ENCODE measurements at places on chromosomes 4 and X. TPM values are rescaled to one million over a fixed set of nuclear protein-coding genes. Genes with fewer than 3 reads are reported as not detected.
A peak's percentile ranks its signal among the peaks of the same experiment; 100 is the strongest.

MAGEB17 gene
- not detected for total RNA-seq

GRCh38 chr4:140343303-140343702 lies 30.1 kb upstream of the SCOC start:
- H3K4me1 ChIP-seq, result peaks cover 7% of the 10 kb centered on the region
- DNase-seq, result peak; percentile 77
- no peak overlapping the region for H3K4me3 ChIP-seq

GRK4 gene
- total RNA-seq, result 7.1 TPM

DNA sequence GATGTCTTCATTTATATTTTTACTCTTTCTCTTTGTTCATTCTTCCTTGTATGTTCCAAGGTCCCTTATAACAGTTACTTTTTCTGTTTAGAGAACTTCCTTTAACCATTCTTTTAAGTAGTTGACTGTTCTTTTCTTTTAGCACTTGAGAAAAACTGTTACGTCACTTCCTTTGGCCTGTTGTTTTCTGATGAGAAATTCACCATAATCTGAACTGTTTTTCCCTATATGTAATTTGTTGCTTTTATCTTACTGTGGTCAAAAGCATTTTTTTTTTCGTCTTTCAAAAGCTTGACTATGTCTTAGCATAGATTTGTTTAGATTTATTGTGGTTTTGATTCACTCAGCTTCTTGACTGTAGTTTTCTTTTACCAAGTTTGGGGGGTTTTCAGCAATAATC lies 1660.3 kb upstream of the PCDH10 start:
- no peaks in the 10 kb centered on the region for H3K27me3 ChIP-seq
- no peaks in the 10 kb centered on the region for H3K4me1 ChIP-seq
- no peak overlapping the region for H3K4me3 ChIP-seq

GRCh38 chr4:68184923-68185322 lies 55.3 kb upstream of the TMPRSS11F start:
- no peak for DNase-seq
- H3K27me3 ChIP-seq, result no peaks in the 10 kb centered on the region
- H3K4me3 ChIP-seq, result no peak overlapping the region
- no peaks in the 10 kb centered on the region for H3K4me1 ChIP-seq
- no peaks in the 10 kb centered on the region for H3K36me3 ChIP-seq

DNA sequence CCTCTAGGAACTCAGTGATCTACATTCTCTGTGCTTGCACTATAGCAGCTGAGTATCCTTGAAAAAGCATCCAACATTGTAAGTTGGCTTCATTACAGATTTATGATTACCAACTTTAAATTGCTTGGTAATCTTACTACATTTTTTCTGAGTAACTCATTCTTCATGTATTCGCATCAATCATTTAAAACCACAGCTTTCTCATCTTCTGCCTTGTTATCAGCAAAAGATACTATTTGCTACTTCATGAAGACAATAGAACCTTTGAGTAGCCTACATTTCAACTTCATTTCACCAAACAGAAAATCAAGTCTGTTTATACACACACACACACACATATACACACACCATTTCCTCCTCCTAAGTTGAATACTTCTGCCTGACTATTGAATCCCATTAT lies 6.2 kb upstream of the DCAF8L2 start:
- no peak overlapping the region for H3K27ac ChIP-seq
- no peak overlapping the region for H3K4me3 ChIP-seq
- DNase-seq, result no peak
- no peaks in the 10 kb centered on the region for H3K27me3 ChIP-seq

CRMP1 gene
- 6.2 TPM for total RNA-seq

DNA sequence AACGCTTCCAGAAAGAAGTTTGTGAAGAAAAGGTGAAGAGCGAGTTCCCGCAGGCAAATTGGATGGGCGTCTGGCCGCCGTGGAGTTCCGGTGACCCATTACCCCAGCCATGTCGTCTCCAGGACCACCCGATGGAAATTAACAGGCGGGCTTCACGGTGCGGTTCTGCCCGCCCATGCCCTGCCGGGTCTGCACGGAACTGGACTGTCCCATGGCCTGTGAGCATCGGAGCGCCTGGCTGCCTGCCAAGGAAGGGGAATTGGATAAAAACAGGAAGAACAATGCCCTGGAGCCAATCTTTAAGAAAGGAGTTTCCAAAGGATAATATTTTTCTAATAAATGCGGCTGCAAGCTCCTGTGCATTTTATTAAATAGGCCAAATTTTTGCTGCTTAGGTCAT lies 319.8 kb upstream of the SLC7A11 start:
- H3K4me3 ChIP-seq, result no peak overlapping the region
- H3K27me3 ChIP-seq, result no peaks in the 10 kb centered on the region
- no peaks in the 10 kb centered on the region for H3K36me3 ChIP-seq
- DNase-seq, result no peak
- H3K4me1 ChIP-seq, result no peaks in the 10 kb centered on the region

GRCh38 chrX:10008483-10009056 lies 41.4 kb downstream of the CLDN34 start:
- peaks cover 22% of the 10 kb centered on the region for H3K4me1 ChIP-seq
- DNase-seq, result no peak
- no peak overlapping the region for H3K27ac ChIP-seq
- H3K36me3 ChIP-seq, result no peaks in the 10 kb centered on the region
- no peak overlapping the region for H3K4me3 ChIP-seq

GRCh38 chrX:88982933-88983332 lies 235.9 kb downstream of the CPXCR1 start:
- DNase-seq, result no peak
- no peaks in the 10 kb centered on the region for H3K27me3 ChIP-seq
- H3K4me1 ChIP-seq, result no peaks in the 10 kb centered on the region
- no peak overlapping the region for H3K4me3 ChIP-seq
- H3K27ac ChIP-seq, result no peak overlapping the region

- H3K36me3 ChIP-seq, result no peaks in the 10 kb centered on the region
- no peak overlapping the region for H3K27ac ChIP-seq
- H3K4me3 ChIP-seq, result no peak overlapping the region
- DNase-seq, result no peak
- H3K27me3 ChIP-seq, result no peaks in the 10 kb centered on the region
These were observed 193.8 kb downstream of the ADAMTS3 start for GRCh38 chr4:72375073-72375736.

DNA sequence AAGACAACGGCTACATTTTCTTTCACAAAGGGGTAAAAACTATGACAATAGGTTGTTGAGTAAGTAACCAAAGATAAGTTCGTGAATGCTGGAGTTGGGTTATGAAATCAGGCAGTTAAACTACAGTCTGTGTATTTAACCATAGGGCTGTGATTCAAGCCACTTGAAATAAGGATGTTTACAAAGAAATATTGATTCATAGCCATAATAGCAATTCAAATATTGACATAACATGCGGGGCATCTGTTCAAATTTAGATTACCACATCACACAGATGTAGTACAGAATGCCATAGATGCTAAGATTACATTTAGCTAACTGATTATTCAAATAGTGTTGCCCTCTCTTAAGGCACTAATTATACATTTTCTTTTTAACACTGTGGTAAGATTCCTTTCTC lies 364.1 kb downstream of the FSTL5 start:
- H3K4me3 ChIP-seq, result no peak overlapping the region
- H3K27ac ChIP-seq, result no peak overlapping the region
- DNase-seq, result no peak
- H3K27me3 ChIP-seq, result no peaks in the 10 kb centered on the region

SPIN2A gene
- 0.74 TPM for total RNA-seq

- no peak for DNase-seq
- H3K27me3 ChIP-seq, result no peaks in the 10 kb centered on the region
- H3K27ac ChIP-seq, result no peak overlapping the region
- H3K36me3 ChIP-seq, result no peaks in the 10 kb centered on the region
These were observed 180.4 kb downstream of the SLIT2 start for GRCh38 chr4:20432088-20432487.

- H3K4me1 ChIP-seq, result no peaks in the 10 kb centered on the region
- DNase-seq, result no peak
- H3K27me3 ChIP-seq, result no peaks in the 10 kb centered on the region
- H3K27ac ChIP-seq, result no peak overlapping the region
These were observed 26.2 kb upstream of the TMPRSS11D start for GRCh38 chr4:67909905-67910584.

- no peak for DNase-seq
- H3K27ac ChIP-seq, result peak overlapping the region; percentile 50
- peak overlapping the region; percentile 20 for H3K4me3 ChIP-seq
- peaks cover 5% of the 10 kb centered on the region for H3K4me1 ChIP-seq
These were observed 95.5 kb downstream of the SOWAHB start for GRCh38 chr4:76802236-76803021.

DNA sequence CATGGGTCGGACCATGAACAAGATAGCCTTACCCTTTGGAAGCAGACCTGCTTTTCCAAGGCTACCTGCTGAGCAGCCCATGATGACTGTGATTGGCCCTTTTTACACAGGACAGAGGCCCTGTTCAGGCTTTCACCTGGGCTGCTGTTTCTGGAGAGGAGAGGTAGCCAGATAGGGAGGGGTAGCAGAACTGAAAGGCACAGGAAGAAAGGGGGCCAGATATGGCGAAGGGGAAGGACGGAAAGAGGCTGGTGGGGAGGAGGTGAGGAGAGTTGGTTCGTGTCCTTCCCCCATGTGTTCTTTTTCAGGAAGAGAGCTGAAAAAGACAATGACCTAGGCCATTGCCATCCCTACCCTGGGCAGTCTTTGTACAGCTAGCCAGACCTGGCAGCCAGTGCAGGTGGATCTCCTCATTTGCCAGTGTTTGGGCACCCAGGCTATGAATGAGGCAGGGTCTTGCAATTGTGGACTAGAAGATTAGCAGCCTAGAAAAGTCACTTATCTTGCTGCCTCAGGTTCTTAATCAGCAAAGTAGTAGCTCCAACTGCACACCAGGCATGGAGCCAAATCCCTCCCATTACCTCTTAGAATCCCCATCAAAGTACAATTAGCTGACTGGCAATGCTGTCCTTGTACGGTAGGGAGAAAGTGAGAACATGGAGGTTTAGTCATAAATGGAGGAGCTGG lies 139.6 kb downstream of the AMMECR1 start:
- no peaks in the 10 kb centered on the region for H3K4me1 ChIP-seq
- H3K4me3 ChIP-seq, result no peak overlapping the region
- DNase-seq, result no peak

DNA sequence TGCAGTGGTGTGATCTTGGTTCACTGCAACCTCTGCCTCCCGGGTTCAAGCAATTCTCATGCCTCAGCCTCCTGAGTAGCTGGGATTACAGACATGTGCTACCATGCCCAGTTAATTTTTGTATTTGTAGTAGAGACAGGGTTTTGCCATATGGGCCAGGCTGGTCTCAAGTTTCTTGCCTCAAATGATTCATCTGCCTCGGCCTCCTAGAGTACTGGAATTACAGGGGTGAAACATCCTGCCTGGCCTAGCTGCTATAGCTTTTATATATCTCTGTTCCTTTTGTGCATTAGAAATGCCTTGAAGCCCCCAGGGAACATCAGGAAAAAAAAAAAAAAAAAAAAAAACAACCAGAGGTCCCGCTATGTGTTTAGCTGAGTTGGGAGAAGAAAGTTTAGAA lies 34.8 kb downstream of the UBE2K start:
- peaks cover 10% of the 10 kb centered on the region for H3K36me3 ChIP-seq
- peaks cover 10% of the 10 kb centered on the region for H3K4me1 ChIP-seq
- no peaks in the 10 kb centered on the region for H3K27me3 ChIP-seq
- H3K4me3 ChIP-seq, result no peak overlapping the region
- no peak overlapping the region for H3K27ac ChIP-seq

LONRF3 gene
- total RNA-seq, result 27.6 TPM

Measured in lower lobe of right lung (tissue), 2 donors.